ENCODE measurements at places on chromosomes 2 and 18.

DNA sequence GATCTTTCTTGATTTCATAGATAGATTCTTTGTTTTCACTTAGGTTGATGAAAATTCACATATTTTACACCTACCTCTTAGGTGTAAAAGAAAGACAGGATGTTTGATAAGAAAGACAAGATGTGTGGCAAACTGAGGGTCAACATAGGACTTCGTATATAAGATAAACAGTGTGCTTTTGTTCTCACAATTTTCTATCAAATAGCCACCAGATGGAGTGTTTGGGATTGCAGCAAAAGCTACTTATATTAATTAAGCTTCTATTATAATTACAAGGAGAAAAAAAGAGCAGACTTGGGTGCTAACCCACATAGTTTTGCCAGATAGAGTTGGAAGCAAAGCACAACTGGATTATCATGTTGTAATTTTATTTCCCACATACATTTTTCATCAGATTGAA is 232.9 kb downstream of the CDH7 start:
- no peak for DNase-seq

GRCh38 chr18:31490387-31490786 is 7.6 kb upstream of the DSG2 start:
- no peak for DNase-seq

DNA sequence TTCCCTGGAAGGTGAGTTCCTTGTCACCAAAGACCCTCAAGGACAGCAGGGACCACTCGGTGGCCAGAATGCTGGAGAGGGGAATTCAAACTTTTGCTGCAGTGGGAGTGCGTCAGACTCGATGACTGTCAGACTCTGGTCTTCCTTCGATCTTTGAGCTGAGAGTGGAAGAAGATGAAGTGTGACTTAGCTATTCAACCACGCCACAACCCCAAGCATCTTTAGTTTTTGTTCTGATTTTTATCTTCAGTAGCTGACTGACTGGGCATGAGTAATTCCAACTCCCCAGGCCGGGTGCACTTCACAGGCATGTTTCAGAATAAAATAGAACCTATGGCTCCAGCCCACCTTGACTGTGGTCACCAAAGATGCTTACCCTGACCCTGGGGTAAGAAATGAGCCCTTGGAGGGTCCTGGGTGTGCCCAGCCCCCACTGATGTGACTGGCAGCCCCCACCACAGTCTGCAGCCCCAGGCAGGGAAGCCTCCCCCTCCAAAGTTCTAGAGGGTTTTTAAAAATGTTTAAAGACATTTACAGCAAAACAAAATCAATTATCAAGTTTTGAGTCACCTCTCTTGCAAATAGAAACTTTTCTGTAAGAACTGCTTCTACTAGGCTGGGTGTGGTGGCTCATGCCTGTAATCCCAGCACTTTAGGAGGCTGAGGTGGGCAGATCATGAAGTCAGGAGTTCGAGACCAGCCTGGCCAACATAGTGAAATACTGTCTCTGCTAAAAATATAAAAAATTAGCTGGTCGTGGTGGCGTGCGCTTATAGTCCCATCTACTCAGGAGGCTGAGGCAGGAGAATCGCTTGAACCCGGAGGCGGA is 24.9 kb upstream of the YWHAQ start:
- no peak for DNase-seq

DNA sequence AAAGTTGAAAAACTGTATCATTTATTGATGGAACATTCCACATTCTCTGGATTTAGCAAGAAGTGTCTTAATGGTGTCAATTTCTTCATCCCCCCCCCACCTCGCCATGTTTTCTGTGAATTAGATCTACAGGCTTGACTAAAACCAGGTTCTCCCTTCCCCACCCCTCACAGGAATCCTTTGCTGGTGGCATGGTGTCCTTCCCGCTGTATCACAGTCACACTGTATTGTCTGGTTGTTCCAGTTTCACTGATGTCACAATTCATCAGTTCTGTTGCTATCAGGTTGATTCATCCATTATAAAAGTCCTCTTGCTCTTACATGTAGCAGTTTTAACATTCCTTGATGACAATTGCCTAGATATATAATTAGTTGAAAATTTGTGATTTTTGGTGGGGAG is 6.1 kb upstream of the SNORC start:
- no peak for DNase-seq

GRCh38 chr2:238338710-238339394 is 18.5 kb downstream of the TRAF3IP1 start:
- DNase-seq: no peak

DNA sequence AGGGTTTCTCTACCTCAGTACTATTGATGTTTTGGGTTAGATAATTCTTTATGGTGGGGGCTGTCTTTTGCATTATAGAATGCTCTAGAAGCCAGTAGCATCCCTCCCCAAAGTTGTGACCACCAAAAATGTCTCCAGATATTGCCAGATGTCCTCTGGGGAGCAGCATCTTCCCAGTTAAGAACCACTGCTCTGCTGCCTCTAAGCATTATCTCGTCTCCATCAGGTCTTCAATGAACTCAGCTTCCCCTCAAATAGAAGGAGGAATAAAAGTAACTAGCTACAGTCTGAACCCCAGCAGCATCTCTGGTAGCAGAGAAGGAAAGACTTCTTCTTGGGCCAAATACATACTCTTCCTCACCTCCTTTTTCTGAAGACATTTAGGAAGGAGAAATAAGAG is 244.1 kb downstream of the AGPS start:
- no peak for DNase-seq

GRCh38 chr18:42164556-42164955 is 209.5 kb downstream of the PIK3C3 start:
- no peak for DNase-seq

- DNase-seq: no peak
These were observed 71.5 kb upstream of the EPAS1 start for GRCh38 chr2:46225730-46226129.

GRCh38 chr2:68861330-68861729 is 9.9 kb downstream of the BMP10 start:
- no peak for DNase-seq

DNA sequence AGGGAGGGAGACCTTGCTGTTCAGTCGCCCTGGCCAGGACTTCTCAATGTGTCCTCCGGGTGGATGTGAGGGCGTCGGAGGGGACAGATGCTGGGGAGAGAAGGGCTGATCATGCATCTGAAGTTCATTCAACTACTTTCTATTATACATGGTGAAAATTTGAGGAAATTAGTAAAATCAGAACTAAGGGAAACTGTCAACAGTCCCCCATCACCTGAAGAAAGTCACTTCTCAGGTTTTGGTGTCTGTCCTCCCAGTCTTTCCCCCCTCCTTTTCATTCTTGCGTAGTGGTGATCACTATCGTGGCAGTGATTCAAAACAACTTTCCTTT is 17.4 kb upstream of the ACKR3 start:
- no peak for DNase-seq

DNA sequence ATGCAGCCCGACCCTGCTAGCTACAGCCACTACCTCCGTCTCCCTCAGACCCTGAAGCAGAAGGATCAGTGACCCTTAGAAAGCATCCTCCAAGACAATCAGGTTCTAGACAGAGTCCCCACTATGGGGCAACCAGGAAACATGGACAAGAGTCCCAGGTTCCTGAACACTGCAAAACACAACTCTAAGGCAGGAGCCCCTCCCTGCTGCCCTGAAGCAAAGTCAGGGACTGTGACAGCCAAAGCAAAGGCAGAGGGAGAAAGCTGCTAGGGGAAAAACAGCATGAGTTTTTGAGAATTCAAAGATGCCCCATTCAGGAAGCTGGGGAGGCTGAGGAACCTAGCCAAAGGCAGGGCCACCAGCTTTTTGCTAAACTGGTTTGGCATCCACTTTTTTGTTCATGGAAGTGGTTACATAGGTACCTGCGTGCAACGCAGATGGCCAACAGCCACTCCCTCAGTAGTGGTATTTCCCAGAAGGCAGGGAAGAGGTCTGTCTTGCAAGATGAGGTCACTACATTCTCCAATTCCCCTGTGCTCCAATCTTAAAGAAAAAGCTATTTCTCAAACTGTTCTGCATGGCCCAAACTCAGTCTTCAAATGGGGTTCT is 33.2 kb downstream of the MYO5B start:
- DNase-seq: no peak

DNA sequence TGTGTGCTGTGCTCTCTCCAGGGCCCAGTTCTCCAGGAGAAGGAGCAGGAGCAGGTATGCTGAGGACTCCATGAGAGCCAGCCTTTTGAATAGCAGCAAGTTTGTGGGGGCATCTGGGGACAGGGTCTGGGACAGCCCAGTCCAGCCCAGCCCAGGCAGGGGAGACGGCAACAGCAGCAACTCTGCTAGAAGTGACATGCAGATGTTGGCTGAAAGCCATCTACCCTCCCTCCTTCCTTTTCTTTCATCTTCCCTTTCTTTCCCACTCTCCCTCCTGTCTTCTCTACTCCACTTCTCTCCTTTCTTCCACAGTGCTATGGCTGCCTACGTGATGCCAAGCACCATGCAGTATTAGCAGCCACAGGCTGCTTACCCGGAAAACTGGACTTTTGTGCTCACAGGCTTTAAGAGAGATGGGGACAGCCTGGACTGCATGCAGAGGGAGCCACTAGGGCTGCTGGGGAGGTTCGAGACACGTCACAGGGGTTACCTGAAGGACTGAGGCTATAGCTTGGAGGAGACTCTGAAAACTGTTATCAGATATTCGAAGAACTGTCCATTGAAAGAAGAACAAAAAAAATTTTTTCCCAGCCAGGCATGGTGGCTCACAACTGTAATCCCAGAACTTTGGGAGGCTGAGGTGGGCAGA is 23.8 kb upstream of the YWHAQ start:
- no peak for DNase-seq

DNA sequence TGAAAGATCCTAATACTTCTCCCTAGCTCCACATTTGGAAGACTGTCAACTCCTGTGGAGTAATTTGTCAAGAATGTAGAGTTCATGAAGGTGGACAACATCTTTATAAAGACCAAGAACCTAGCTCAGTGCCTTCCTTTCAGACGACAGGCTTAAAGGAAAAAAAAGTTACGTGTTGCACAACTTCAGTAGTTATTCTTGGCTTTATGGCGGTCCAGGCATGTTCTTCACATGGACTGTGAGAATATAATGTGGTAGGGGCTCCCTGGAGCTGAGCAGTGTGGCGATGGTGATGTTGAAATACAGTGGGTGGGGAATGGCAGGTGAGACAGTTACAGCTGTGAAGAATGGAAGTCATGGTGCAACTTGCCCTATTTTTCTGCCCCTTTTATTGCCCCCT is 3.9 kb downstream of the TAF1B start:
- DNase-seq: no peak

- DNase-seq: no peak
These were observed 160.1 kb downstream of the TWIST2 start for GRCh38 chr2:239008004-239008403.

DNA sequence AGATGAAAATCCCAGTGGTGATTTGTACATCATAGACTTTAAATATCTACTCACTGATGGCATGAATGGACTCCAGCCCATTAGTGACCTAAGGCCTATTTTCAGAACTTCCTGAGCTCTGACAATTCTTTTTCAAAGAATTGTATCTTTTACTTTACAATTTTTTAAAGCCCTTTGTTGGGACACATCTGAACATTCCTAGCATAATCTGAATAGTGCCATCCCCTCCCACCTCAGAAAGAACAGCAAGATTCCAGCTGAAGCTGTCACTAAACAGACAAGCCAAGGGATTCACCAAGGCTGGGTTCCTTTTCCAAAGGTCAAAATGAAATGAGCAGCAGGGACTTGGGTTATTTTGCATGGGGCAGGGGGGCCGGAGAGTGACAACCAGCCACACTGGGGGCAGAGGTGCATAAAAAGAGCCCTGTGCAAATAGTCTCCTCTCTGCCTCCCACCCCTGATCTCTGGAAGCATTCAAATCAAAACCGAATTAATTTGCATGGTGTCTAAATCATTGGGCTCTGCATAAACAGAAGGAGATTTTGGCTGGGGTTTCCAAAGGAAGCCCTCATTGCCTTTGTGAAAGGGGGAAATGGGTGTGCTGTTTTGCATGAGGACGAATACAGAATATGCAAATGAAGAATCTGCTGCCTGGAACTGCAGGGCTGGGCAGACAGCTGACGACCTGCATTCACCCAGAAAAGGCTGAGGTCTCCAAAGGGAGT is 17.2 kb downstream of the EPHA4 start:
- DNase-seq: peak; percentile 13

DNA sequence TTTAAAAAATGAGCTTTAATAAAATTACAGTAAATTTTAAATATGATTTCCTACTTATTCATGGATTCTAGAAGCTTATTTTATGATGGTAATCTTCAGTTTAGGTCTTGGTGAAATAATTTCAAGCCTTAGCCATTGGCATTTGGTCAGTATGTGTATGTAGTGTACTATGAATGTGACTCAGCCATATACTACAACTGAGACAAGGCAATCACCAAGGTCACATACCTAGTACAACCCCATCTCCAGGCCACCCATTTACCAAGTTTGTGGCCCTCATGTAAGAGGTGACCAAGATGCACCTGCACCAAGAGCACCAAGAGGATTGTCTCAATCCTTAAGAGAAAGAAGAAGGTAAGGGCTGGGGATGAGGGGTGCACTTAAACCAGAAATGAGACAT is 54.8 kb upstream of the FRZB start:
- no peak for DNase-seq

- DNase-seq: no peak
These were observed 54.5 kb downstream of the ACSL3 start for GRCh38 chr2:222915092-222915957.

- DNase-seq: no peak
These were observed 95.5 kb upstream of the SCN1A start for GRCh38 chr2:166223298-166223697.

DNA sequence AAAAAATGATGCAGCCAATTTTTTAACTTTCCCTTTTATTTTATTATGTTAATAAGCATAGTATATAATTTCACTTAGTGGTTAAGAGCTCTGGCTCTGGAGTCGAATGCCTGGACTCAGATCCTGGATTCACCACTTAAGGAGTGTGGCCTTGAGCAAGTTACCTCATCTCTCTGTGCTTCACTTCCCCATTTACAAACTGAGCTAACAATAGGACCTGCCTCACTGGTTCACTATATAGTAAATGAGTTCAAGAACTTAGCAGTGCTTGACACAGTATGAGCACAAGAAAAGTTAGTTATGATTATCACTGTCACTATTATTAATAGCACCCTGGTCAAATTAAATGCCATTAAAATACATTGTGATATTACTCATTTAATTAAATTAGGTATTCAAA is 30.6 kb downstream of the SCN3A start:
- DNase-seq: no peak

GRCh38 chr2:168255866-168256265 is 8.5 kb upstream of the STK39 start:
- no peak for DNase-seq

DNA sequence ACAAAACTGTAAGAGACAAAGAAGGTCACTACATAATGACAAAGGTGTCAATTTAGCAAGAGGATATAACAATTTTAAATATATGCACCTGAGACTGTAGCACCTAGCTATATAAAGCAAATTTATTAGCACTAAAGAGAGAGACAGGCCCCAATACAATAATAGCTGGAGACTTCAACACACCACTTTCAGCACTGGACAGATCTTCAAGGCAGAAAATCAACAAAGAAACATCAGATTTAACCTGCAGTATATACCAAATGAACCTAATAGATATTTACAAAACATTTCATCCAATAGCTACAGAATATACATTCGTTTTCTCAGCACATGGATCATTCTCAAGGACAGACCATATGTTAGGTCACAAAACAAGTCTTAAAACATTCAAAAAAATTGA is 14.7 kb downstream of the MC2R start:
- DNase-seq: no peak

- DNase-seq: no peak
These were observed 276.7 kb downstream of the CALCRL start for GRCh38 chr2:187171318-187171717.

- DNase-seq: no peak
These were observed 62.9 kb downstream of the EFR3B start for GRCh38 chr2:25104736-25105135.

- DNase-seq: no peak
These were observed 265.5 kb downstream of the SRBD1 start for GRCh38 chr2:45345331-45346234.
